Activated naive CD4-positive, alpha-beta T cell treated with anti-CD3 and anti-CD28 coated beads for 36 hours (primary cell): ENCODE measurements at places on chromosomes 11 and 22. TPM values are rescaled to one million over a fixed set of nuclear protein-coding genes. Genes with fewer than 3 reads are reported as not detected.

- DNase-seq: no peak
Observed at GRCh38 chr11:103902994-103903393, 133.4 kb upstream of the DDI1 start.

GRAP2 gene
- 29.4 TPM for total RNA-seq

BDNF gene
- total RNA-seq: not detected

SPTBN2 gene
- 3.0 TPM for total RNA-seq

GRCh38 chr22:16774911-16775500, 50.2 kb downstream of the XKR3 start:
- DNase-seq: no peak

DNA sequence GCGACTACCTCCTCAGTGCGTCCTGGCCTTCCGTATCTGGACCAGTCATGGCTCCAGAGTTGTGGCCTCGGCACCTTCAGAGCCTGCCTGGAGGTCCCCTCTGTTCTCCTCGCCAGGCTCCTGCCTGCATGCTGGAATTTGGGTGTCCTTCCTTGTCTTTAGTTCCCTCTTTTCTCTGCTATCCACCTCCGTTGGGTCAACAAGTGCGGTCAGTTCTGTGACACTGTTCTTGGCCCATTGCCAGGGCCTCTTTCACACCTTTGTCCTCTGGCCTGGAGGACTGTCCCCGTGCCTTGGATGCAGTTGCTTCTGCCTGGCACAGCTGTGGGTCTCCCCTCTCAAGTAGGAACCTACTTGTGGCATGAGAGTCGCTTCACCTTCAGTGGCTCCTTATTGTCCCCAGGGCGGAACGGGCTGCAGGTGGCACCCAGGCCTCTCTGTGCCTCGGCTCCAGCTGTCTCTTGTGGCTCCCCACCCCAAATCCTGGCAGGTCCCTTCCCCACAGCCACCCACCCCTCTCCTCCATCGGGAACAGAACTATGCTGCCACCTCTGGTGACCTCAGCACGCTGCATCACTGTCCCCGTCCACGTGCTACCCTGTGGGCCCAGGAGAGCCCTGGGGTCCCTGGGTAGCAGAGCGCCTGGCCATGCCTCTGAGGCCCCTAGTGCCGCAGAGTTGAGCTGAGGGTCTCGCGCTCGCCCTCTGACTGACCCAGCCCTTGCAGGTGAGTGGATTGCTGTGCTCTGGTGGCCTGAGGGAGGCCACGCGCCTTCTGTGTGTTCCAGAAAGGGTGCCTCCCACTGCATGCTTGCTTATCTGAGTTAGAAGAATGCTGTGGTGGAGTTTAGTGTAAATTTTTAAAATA, 4.7 kb downstream of the DGCR8 start:
- DNase-seq: peak; percentile 42

DPAGT1 gene
- 53.1 TPM for total RNA-seq

DNA sequence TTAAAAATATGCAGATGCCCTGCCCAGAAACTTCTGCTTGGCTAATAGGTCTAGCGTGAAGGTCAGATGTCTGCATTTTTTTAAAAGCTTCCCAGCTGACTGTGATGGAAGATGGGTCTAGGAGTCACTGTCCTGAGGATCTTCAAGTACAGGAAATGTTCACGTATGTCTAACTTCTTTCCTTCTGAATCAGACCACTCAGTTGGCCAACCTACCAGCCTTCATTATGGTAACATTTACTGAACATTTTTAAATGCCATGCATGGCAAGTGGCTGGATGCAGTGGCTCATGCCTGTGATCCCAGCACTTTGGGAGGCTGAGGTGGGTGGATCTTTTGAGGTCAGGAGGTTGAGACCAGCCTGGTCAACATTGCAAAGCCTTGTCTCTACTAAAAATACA, 1.1 kb upstream of the PRG2 start:
- DNase-seq: no peak

DNA sequence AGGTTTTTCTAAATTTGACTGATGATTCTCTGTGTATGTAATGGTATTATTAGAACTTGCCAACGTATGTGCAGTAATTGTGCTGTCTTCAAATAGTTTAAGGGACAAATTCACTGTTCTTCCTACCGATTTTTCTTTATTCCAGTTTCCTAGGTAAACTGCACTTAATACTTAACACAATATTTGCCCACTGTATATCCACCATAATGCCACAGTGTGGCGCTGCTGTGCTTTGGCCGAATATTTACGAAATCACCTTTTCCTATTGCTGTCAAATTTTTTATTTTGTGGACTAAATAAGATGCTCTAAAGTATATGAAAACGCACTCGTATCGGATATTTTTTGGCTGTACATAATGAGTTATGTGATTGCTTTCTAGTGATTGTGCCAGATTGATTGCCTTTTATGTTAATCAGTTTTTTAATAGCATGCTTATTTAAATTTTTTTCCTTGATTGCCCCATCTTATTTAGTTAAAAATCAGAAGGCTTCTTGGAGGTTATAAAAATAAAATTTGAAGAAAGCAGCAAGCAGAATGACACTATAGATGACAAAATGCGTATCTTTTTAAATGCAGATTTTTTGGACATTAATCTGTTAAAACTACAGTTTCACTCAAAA, 10.5 kb downstream of the AASDHPPT start:
- peak; percentile 69 for DNase-seq

LRRC32 gene
- total RNA-seq: 2.5 TPM

DNA sequence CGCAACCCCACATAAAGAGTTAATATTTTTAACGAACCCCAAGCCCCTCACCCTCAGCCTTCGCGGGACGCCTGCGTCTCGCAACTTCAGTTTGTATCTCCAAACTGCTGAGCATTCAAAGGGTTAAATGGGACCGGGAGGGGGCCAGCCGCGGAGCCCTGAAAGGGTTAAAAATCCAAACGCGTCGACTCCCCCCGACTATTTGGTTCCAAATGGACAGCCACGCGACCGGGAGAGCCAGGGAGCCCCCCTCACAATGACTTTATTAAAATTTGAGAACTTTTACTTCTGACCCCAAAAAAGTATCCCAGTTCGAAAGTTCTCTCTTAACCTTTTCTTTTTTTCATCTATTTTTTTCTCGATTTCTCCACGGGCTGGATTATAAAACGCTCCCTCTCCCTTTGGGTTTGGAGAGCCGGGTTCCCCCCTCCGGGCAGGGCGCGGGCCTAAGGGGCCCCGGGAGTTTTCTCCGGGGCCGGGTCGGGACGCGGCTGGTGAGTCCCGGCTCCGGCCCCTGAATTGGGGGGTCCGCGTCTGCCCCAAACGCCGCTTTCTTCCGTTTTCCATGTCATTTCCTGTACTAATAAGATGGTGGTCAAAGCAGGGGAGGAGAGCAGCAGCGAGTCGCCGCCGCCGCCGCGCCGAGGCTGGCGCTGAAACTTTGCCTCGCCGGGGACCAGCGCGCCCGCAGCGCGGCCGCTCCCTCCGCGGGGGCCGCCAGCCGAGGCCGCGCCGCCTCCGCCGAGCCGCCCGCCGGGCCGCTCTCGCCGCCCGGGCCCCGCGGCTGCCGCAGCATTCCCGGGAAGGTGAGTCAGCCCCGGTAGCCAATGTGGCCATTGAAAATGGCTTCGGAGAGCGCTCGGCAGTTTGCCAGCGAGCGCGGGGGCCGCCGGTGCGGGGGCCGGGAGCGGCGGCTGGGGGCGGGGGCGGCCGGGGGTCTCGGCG, at the start of gene PRDM11:
Gene PRDM11 (plus strand): TSS at position 568 of the 945 bp plus-strand sequence. CDS start 35,128 bp downstream, outside the sequence.
- peak; percentile 45 for DNase-seq
